ENCODE measurements at places on chromosomes 2 and 18.

- DNase-seq, result no peak
These were observed 300.3 kb upstream of the MGAT5 start for GRCh38 chr2:133953524-133953923.

DNA sequence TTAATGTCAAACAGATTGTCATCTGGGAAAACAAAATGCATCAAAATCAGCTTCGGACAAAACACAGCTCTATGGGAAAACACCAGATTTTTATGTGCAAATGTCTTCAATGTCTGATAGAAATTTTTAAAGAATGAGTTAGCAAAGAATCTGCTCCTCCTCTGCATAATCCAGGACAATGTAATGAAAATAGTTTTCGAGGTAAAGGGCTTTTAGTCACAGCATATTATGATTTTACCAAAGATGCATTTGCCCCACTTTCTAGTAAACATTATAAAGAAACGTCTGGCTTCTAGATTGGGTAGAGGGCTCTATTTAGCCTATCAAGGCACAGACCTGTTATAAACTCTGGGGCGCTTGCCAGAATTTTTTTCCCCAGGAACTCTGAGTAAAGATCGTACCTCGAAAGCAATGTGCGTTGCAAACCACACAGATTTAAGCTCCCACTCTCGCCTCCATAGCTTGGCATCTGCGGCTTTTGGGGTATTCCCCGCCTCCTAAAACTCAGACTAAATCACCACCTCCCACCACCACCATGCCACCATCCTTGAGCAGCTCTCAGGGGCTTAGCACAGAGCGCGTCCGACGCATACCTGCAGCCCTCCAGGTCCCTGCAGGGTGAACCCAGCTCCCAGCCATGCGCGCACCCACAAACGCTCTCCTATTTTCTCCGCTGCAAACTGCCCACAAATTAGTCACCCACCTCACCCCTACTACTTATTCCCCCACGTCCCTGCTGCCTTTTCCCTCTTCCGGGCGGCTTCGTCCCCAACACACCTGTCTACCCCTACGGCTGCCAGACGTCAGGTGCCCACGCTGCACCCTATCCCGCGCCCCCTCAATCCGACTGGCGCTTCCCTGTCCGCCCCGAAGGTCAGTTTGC, 829 bp downstream of the ACVR1C start:
- DNase-seq, result no peak

GRCh38 chr2:152335726-152336118, 748 bp downstream of the FMNL2 start:
- DNase-seq, result peak; percentile 65

DNA sequence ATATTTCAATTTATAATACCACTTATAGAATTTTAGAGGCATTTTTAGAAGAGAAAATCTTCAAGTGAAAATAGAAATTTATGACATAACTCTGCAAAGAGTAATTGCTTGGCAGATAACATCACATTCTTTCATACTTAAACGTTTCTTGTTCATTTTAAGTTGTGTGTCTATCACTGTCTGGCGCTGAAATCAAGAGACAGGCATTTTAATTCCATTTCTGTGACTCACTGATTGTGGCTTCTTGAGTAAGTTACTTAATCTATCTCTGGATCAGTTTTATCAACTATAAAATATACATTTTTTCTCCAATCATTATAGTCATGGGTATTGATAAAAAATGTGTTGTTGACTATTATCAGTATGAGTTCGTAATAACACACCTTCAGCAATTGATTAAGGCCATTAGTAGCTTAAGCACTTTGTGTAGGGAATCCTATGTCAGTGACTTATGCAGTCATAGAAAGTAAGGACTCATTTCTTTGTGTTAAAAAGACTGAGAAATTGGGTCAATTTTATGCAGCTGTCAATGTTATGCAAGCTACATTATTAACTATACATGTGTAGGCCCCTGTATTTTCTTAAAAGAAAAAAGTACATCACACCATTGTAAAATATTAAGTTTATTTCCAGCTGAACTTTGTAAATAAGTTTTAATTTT, 497.3 kb downstream of the CCDC85A start:
- DNase-seq, result no peak

DNA sequence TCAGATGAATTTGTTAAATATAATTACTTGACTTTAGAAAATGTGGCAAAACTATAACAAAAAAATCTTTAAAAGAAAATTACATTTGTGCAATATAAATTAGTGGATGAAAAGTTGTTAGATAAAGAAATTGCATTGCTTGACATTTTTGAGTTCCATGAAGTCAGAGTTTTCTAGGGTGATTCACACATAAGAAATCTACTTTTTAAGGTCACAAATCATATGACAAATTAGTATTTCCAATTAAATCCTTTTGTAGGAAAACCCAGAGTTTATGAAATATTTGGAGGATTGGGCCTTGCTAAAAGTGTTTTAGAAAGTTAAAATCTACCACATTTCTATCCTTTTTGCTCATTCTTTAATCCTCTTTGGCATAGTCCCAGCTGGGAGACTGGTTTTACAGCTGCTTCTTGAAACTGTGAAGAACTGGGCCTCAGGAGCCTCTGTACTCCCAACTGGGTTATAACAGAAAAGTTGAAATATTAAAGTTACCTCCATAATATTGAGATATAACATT, 289.2 kb downstream of the LRRTM4 start:
- no peak for DNase-seq

GRCh38 chr2:29782087-29782486, 139.3 kb downstream of the ALK start:
- no peak for DNase-seq

DNA sequence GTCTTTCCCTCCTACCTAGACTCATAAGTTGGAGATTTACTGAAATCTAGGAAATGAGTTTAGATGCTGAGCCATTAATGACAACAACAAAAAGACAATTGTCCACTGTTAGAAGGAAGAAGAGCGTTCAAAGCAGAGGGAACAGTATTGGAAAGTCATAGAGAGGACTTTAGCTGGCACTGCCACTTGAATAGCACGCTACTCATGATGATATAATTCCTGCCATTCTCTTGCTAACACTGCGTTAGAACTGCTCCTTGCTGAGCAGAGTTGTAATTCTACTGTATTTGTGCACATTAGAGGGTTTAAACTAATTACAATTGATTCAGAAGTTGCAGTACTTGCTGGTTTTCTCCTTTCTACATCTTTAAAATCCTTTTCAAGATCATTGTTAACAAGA, 9.0 kb upstream of the AFTPH start:
- DNase-seq, result no peak

- no peak for DNase-seq
These were observed 230.8 kb downstream of the GULP1 start for GRCh38 chr2:188522517-188522916.

GRCh38 chr18:56172527-56172926, 465.9 kb downstream of the TXNL1 start:
- DNase-seq, result no peak

DNA sequence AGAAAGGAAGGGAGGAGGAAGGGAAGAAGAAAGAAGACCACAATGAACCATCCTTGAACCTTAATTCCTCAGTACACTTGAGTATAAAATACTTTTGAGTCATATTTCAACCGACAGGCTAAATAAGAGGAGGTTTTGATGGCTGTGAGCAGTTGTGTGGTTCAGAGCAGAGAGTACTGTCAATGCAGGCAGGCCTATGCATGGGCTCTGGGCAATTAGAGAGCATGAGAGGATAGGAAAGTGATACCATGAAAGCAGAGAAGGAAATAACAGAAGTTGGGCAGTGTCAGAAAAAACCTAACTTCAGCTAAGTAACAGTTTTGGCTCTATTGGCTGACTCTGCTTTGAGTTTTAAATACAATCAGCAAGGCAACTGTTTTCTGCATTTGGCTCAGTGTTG, 123.6 kb upstream of the STK17B start:
- no peak for DNase-seq

Data from sciatic nerve (tissue), 2 donors.